ENCODE measurements at places on chromosomes 1 and 21. TPM values are rescaled to one million over a fixed set of nuclear protein-coding genes. Genes with fewer than 3 reads are reported as not detected.
A peak's percentile ranks its signal among the peaks of the same experiment; 100 is the strongest.

Gene OR2T29
- not detected for total RNA-seq

- no peak for DNase-seq
Observed at GRCh38 chr1:223844787-223845036, 1.0 kb downstream of the TP53BP2 start.

DNA sequence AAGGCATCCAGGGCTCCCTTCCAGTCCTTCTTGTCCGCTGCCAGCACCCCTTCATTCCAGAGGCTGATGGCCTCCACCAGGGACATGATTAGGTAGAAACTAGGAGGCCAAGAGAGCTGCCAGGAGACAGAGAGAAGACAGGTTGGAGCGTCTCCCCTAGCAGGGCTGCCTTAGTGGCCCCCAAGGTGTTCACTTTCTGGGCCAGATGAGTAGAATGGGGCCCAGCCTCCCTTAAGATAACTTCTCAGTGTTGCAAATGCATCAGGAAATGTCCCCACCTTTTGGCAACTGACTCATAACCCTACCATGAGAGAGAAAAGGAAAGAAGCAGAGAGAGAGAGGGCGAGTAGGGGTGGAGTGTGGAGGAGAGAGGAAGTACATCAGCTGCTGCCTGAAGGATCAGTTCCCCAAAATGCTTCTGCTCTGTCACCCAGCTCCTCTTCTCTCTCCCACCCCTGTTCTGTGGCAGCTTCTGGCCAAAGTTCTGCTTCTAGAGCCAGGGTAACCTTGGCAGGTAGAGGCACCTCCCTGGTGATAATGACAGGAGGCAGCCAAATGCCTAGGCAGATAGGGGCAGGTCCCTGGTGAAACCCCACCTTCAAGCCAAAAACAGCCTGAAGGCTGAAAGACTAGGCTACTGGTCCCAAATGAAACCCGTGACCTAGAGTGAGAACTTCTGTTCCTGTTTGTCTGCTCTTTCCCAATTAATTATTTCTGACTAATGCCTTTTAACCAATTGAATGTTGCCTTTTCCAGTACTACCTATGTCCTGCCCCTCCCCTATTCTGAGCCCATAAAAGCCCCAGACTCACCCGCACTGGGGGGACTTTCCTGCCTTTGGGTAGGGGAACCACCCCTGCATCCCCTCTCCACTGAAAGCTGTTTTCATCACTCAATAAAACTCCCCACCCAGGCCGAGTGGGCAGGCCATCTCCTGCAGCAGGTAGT is at the start of gene NCF2:
Gene NCF2, minus strand, starts transcription at position 216 of the 948 bp plus-strand sequence. Its CDS starts 130 bp downstream, at position 86.
- DNase-seq = peak; percentile 64

- DNase-seq = no peak
Observed at GRCh38 chr1:109391626-109392025, 6.1 kb downstream of the SORT1 start.

DNA sequence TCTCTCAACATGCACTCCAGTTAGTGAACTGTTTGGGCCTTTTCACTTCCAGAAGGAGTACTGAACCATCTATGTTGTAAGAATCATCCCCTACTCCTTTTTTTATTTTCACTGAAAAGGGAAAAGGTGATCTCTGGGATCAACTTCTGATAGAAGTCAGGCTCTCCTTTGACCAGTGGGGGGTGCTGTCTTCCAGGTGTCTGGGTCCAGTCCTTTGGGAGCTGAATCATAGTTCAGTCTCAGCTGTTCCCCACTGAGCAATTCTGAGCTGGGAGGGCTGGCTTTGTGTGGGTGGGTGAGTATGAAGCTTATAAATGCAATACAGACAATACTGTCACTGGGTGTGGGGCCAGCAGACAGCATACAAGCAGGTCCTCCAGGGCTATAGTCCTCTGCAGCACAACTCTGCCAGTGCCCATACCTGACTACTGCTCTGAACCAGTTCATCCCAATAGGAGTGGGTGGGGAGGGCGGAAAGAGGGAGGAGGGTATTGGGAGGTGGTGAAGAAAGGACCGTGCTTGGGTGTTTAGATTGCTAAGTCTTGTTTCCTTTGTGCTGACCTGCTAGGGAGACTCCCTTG is 12.5 kb upstream of the SARS1 start:
- DNase-seq = no peak

Gene TRIM46
- total RNA-seq = not detected

Gene VCAM1
- 9.8 TPM for total RNA-seq

GRCh38 chr1:232274236-232274855 is 355.6 kb downstream of the SIPA1L2 start:
- no peak for DNase-seq

Gene TP73
- not detected for total RNA-seq

DNA sequence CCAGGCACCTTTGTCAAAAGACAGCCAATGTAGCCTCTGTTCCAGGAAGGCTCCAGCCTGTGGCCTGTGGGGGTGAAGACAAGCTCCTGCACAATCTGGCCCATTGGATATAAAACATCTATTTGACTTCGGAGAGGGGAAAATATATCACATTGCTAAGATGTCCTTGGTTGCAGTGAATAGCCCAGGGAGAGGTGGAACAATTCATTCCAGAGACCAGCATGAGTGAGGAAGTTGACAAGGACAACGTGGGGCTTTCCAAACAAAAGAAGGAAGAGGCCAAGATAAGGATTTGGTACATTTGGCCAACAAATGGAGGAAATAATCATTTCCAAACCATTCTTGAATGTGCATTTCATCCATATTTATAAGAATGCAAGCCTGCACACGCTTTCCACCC is 187.0 kb downstream of the ETS2 start:
- DNase-seq = no peak

DNA sequence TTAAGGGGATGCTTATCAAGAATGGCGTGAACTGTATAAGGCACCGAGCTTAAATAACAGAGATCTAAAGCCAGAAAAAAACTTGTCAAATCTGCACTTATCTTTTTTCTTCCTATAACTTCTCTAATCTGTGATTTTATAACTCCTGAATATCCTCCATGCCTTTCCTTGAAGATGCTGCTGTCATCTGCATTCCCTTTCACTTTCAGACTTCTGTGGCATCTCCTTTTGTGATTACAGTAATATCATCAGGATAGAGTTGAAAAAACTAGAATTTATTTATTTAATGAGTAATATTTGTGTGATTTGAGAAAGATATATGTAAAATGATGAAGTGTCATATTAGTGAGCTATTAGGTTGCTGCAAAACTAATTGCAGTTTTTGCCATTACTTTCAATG is 357.8 kb upstream of the PTBP2 start:
- DNase-seq = no peak

- no peak for DNase-seq
Observed at GRCh38 chr1:159144571-159144970, 26.8 kb upstream of the CADM3 start.

Gene IFNLR1
- 0.32 TPM for total RNA-seq

Gene ST6GALNAC5
- 32.9 TPM for total RNA-seq

DNA sequence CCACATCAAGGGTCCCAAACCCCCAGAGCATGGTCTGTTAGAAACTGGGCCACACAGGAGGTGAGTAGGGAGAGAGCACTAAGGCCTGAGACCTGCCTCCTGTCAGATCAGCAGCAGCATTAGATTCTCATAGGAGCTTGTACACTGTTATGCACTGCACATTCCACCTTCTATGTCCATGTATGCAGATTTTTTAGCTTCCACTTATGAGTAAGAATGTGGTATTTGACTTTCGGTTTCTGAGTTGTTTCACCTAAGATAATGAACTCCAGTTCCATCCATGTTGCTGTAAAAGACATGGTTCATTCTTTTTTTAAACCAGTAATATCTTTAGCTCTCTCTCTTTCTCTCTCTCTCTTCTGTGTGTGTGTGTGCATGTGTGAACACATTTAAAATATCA is 663 bp upstream of the GBP6 start:
- no peak for DNase-seq

GRCh38 chr21:39083377-39084008 is 99.8 kb downstream of the PSMG1 start:
- peak; percentile 74 for DNase-seq

Gene YIPF1
- total RNA-seq = 17.0 TPM

Gene ERO1B
- total RNA-seq = 5.1 TPM

Gene KPRP
- not detected for total RNA-seq

- DNase-seq = no peak
Observed at GRCh38 chr1:170164103-170164763, 18.5 kb downstream of the NTMT2 start.

DNA sequence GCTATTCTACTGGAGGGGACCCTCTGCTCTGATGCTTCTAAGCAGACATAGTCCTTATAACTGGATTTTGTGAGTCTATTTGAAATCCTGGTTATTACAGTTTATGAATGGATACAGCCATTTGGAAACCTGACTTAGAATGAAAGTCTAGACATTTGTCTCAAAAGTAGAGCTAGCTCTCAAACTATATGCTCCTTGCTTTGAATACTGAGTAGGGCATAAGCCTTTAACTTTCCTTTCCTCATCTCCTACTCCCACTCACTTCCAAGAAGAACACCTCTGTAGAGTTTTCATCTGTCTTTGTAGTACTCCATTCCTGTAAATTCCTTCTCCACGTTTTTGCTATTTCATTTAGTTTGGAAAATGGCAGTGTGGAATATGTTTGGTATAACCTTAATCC is 9.0 kb upstream of the ARID1A start:
- no peak for DNase-seq

GRCh38 chr1:82177192-82177591 is 376.5 kb downstream of the ADGRL2 start:
- DNase-seq = no peak

Gene ALPL
- 35.3 TPM for total RNA-seq

Gene DNMT3L
- total RNA-seq = not detected

- no peak for DNase-seq
Observed at GRCh38 chr21:22444990-22445389, 1446.8 kb downstream of the NCAM2 start.

DNA sequence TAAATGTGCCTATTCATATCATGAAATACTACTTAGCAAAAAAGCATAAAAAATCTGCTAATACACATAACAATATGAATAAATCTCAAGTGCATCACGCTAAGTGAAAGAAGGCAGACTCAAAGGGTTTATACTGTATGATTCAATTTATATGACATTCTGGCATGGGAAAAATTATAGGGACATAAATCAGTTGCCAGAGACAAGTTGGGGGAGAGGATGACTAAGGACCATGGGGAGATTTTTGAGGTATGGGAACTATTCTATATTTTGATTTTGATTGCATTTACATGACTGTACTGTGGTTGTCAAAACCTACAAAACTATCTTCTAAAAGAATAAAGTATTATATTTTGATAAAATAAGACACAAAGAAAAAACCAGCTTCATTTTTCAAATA is 650.3 kb upstream of the NR5A2 start:
- DNase-seq = no peak

Gene SRSF4
- total RNA-seq = 49.1 TPM

- no peak for DNase-seq
Observed at GRCh38 chr1:165841582-165842017, 14.2 kb downstream of the UCK2 start.

GRCh38 chr1:183989078-183989577 is 48.4 kb downstream of the COLGALT2 start:
- no peak for DNase-seq

Gene TAS1R3
- total RNA-seq = 2.7 TPM

Gene UBQLN4
- 28.7 TPM for total RNA-seq

- DNase-seq = no peak
Observed at GRCh38 chr21:20721151-20721550, 277.1 kb upstream of the NCAM2 start.

GRCh38 chr1:1391225-1391624 is 7.9 kb downstream of the CCNL2 start:
- DNase-seq = no peak

DNA sequence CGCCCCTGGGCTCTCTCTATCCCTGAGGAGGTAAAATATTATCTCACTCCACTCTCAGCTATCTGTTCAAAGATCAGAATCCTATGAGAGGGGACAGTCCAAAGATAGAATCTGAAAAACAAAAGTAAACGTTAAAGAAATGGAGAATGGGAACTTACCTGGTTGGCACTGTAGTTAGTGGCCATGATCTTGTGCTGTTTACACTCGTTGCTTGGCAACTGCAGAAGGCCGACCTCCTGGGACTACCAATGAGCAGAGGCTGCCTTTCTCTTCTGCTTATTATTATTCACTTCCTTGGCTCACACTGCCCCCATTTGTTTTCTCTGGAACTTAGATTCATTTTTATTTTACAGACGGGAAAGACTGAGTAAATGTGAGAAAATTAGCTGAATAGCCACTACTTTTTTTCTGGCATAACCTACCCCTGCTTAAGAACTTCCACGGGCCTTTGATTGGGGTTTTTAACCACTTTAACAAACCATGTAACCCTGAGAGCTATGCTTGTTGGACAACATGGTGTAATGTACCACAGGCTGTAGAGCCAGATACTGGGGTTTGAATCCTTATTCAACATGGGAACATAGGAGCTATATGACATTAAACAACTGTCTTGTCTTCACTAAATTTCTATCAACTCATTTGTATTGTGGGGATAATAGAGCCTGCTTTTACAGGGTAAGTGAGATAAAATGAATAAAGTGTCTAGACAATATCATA is at the start of gene CFAP126:
Gene CFAP126, minus strand, starts transcription at position 193 of the 717 bp plus-strand sequence. Its CDS starts 8 bp downstream, at position 185.
- DNase-seq = peak; percentile 64

GRCh38 chr1:213448776-213449175 is 397.7 kb downstream of the RPS6KC1 start:
- no peak for DNase-seq

DNA sequence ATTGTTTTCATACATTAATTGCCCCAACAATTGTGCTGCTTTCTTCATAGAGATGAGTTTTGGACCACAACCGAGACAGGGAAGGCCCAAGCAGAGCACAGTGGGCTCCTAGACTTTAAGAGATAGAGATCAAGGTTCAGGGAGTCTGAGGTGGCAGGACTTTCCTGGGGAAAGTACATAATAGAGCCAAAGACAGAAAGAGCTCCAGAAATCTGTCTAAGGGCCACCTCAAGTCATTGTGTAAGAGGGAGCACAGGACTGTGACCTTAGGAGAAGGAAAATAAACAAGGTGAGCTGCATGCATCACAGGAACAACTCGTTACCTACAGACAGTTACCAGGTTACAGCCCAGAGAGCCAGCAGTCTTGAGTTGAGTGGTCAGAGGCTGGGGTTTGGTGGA is 41.3 kb upstream of the CR2 start:
- DNase-seq = no peak

- no peak for DNase-seq
Observed at GRCh38 chr1:160127381-160127780, 11.8 kb downstream of the ATP1A2 start.

GRCh38 chr21:39142972-39143371 is 40.3 kb downstream of the PSMG1 start:
- DNase-seq = no peak

Gene MRPL39
- 26.1 TPM for total RNA-seq

Gene PUM1
- total RNA-seq = 52.3 TPM

GRCh38 chr1:66998972-66999371 is 55.0 kb downstream of the SLC35D1 start:
- DNase-seq = no peak

DNA sequence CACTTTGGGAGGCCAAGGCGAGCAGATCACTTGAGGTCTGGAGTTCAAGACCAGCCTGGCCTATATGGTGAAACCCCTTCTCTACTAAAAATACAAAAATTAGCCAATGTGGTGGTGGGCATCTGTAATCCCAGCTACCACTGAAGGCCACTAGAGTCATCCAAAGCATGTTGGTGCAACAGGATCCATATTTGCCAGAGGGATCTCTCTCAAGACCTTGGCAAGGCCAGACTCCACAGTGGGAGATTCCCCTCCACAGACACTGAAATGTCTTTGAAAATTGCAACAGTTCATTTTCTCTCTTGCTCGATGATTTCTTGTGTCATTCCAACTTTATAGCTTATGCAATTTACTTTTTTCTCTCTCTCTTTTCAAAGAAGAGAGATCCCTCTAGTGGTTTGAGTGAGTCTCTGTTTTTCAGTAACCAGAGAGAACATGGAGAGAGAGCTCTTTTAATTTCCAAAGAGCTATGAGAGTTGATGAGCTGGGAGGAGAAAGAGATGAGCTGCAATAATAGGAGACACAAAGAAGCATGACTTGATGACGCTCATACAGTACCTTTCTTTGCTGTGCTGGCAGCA is 176.8 kb upstream of the USP25 start:
- no peak for DNase-seq

Data from ascending aorta (tissue), 2 donors.